PC-3 (cell line): ENCODE measurements at places on chromosomes 3 and 15. TPM values are rescaled to one million over a fixed set of nuclear protein-coding genes. Genes with fewer than 3 reads are reported as not detected.
A peak's percentile ranks its signal among the peaks of the same experiment; 100 is the strongest.

GOLGA6L7 gene
- total RNA-seq = not detected in 2 replicates

SLTM gene
- total RNA-seq = 103 and 107 TPM in 2 replicates

C3orf85 gene
- not detected in 2 replicates for total RNA-seq

LRRC49 gene
- total RNA-seq = 7.7 and 13.6 TPM in 2 replicates

DNA sequence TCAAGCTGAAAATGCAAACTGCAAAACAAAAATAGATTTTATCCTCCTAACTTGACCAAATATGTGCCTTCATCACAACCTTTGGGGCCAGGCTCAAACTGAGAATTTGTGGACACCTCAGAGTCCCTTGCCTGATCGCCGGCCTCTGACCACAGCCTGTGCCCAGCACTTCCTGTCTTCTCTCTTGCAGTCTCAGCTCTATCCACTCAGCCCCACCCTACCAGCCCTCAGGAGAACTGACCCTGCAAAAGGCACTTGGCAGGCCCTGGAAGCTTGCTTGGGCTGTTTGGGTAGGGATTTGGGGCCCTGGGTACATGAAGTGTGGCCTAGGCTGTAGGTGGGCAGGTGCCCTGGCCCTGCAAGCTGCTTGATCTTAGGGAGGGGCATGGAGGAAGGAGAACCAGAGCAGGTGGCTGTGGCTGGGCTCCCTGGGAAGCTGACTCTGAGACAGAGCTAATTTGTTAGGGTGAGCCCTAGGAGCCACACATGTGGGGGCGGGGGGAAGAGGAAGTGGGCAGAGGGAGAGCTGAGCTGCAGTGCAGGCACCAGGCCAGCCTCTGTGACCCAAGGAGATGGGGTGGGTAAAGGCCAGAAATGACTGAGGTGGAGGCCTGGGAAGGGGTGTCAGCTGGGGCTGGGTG is 8.6 kb downstream of the CLEC3B start:
- no peak for DNase-seq

- no peak for DNase-seq
These were observed 753.9 kb downstream of the TUSC7 start for GRCh38 chr3:117463276-117464115.

- DNase-seq = no peak
These were observed 73.5 kb downstream of the PPM1L start for GRCh38 chr3:160829486-160830009.

- DNase-seq = no peak
These were observed 203.6 kb upstream of the WNT5A start for GRCh38 chr3:55690726-55691125.

DNA sequence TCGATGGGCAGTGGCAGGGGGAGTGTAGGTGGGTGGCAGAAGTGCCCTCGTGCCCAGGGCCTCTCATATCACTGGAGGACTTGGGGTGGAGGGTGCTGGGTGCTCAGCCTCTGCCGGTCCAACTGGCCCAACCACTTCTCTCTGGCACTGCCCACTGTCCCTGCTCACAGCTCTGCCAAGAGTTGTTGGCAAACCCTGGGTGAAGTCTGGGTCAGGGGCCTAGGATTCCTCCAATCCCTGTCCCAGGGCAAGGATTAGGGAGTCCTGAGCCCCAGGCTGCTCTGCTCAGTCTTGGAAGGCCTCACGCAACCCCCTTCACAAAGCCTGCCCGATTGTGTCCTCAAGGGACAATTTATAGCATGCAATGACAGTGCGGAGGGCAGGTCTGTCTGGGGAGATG is 5.2 kb upstream of the PRKCD start:
- DNase-seq = peak; percentile 93

GRCh38 chr3:114880078-114880477 is 267.0 kb downstream of the ZBTB20 start:
- no peak for DNase-seq
